ENCODE measurements at places on chromosomes 7 and 10.

DNA sequence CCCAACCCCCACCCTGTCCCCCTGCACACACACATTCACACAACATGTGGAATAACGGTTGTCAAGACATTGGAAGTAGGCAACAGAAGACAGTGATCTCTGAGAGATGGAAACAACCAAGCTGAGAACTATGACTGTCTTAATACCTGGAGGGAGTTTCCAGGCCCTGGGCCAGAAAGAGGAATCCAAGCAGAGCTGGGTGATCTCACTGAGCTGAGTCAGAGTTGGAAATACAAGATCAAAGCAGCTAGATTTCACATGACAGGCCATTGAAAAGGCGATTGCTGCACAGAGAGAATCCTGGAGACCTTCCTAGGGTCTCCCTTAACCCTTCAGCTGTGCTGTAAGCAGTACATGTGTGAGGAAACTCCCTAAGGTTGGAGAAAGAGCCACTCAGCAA is 165.8 kb upstream of the PRSS1 start:
- DNase-seq = no peak

DNA sequence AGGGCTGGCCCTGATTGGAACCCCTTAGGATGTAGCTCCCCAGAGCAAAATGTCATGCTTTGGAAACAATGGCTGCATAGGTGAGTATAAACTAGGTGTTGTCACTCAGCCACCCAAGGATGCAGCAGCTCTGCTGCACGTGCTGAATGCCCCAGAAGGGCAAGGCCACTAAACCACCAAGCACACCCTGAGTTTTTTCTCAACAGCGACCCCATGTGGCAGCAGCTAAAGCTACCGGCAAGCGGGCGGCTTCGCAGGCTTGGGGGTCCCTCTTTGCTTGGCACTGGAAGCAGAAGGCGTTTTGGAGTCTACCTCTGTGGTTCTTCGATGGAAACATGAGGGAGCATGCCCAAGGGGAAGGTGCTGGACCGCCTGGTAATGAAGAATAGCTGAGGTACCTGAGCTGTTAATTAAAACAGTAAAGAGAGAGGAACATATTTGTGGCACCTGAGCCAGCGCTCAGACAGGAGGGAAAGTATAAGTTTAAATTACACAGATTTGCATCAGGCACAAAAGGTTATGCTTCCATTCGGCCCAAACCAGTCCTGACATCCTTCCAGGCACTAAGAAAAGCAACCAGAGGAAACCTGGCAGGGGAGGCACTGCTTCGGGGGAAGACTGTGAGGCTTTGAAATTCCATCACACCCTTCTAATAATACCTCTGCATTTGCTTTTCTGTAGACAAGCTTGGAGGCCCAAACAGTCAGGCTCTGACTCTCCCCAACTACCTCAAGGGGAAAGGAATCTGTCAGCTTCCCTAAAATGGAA is 152.1 kb downstream of the GFRA1 start:
- DNase-seq = no peak

DNA sequence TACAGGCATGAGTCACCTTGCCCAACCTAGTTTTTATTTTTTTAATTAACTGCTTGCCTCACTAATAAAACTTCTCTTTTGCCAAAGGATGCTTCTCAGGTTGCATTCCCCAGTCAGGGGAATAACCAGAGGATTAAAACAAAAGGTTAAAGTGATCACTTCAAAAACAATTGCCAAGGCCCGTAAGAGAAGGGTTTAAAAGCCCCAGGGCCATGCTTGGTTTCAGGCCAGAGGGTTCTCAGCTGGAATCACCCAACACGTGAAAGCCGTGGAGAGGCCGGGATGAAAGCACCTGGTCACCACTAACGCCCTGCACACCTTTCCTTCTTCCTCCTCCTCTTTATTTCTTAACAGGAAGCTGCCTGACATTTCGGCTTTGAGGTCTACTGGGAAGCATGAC is 587.5 kb downstream of the PTPRN2 start:
- DNase-seq = no peak

DNA sequence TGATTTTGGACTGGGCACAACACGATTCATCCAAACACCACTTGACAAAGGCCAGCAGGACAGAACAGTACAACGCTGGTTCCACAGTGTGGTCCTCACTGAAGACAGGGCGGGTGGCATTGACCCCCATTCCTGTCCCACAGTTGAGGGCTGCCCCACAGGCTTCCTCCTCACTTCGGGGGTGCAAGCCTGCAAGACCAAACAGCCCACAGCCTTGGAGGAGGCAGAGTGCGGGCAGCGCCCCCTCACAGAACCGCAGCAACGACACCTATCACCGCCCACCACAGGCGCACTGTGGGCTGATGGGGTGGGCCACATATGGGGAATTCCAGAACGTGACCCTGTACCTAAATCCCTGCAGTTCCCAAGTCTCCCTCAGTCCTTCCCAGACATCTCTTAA is 70.6 kb downstream of the PTPRN2 start:
- no peak for DNase-seq

DNA sequence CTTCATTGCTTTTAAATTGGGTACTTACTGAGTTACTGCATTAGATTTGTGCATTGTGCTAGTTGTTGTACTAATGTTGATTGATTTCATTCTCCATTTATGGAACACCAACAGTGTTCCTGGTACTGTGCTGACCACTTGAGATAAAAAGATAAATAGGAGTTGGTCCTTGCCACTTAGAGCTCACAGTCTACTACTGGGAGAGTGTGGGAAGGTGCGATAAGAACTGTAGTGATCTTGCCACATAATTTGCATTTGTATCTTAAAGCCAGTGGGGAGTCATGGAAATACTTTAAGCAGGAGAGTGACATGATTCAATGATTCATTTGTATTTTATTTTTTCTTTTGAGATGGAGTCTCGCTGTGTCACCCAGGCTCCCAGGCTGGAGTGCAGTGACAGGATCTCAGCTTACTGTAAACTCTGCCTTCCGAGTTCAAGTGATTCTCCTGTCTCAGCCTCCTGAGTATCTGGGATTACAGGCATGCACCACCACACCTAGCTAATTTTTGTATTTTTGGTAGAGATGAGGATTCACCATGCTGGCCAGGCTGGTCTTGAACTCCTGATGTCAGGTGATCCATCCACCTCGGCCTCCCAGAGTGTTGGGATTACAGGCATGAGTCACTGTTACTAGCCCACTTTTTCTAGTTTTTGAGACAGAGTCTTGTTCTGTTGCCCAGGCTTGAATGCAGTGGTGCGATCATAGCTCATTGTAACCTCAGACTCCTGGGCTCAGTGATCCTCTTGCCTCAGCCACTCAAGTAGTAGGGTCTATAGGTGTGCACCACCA is 51.2 kb upstream of the TMEM248 start:
- DNase-seq = no peak

DNA sequence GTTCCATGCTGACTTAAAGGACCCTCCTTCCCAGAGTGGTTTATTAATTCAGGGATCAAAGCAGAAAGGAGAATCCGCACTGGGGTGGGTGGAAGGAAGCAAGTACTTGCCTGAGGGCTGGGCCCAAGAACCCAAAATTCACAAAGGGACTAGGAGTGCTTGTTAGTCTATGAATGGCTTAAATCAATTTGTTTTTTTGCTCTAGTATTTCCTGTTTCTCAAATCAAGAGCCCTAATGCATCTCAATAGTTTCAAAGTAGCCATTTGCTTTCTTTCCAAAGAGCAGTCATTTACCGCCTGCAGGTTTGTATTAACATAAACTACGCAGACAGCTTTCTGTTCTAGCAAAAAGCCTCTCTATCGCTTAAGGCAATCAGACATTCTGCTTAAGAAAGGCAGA is 44.2 kb upstream of the SLC35G1 start:
- DNase-seq = no peak

GRCh38 chr10:131964298-131964697 is 17.4 kb downstream of the BNIP3 start:
- no peak for DNase-seq

- DNase-seq = no peak
Observed at GRCh38 chr7:48046458-48046857, 11.1 kb downstream of the C7orf57 start.

DNA sequence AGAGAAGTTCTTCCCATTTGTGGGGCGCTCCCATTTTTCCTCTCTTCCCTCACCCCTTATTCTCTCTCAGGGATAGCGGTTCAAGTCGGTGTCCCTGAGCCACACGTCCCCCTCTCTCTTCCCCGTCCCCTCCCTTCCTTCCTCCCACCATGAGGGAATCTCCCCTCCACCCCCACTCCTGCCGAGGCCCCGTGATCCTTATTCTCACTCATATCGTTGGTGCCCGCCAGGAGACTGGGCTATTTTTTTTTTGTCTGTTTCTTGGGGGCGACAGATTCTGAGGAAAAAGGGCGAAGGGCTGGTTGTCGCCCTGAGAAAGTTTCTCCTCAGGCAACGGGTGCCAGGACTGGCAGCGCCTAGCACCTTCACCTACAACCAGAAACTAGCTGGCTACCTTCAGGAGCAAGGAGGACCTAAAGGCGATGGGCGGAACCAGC is 723 bp downstream of the ZCWPW1 start:
- no peak for DNase-seq
